Fibroblast of skin of right biceps (primary cell): ENCODE measurements at places on chromosomes 12 and 14.

- no peak for DNase-seq
These were observed 65.0 kb downstream of the TESC start for GRCh38 chr12:117034249-117034648.

- DNase-seq: no peak
These were observed 927.1 kb downstream of the VRK1 start for GRCh38 chr14:97724265-97724731.

- peak; percentile 30 for DNase-seq
These were observed 379.8 kb upstream of the PRICKLE1 start for GRCh38 chr12:42969355-42969754.

- DNase-seq: peak; percentile 22
These were observed 220.5 kb downstream of the BCAT1 start for GRCh38 chr12:24728366-24728765.

- DNase-seq: no peak
These were observed 78.6 kb downstream of the CCDC59 start for GRCh38 chr12:82279536-82280058.

DNA sequence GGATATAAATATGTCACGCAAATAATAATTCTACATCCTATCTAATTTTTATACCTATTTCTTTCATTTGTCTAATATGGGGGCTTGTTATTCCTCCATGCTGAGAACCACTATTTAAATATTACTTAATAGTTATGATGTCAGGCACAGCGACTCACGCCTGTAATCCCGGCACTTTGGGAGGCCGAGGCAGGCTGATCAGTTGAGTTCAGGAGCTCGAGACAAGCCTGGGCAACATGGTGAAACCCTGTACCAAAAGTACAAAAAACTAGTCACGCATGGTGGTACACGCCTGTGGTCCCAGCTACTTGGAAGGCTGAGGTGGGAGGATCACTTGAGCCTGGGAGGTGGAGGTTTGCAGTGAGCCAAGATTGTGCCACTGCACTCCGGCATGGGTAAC is 45.2 kb downstream of the GXYLT1 start:
- no peak for DNase-seq

DNA sequence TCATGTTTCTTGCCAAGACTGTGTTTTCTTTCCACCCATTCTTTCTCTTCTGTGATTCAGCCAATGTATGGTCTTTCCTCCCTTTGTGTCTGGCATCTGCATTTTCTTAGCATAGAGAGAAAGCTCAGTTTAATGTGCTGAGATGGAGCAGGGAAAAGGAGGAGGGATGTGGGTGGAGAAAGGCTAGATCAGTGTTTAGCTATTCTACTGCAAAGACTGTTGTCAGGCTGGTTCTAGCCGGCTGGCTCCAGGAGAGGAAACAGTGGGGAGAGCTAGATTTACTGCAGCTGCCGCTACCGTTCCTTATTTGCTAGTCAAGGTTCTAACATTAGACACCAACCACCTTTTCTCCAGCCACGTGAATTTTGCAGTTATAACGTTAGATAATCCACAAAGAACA is 5.2 kb upstream of the RIMKLB start:
- peak; percentile 70 for DNase-seq

DNA sequence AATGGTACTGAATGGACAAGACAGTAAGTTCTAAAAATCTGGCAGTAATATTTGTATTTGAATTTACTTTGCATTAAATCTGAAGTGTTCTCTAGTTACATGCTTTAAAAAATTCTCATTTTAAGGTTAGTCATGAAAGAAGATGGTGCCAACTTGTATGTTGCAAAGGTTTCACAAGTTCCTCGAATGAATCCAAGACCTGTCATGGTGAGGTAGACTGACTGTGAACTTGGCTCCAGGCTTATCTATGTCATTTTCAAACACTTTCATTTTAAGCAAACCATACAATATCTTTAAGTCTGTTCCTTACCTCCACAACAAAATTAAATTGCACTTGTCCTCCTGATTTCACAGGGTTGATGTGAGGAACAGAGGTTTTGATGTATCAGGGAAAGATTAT is 23.4 kb downstream of the CLEC2D start:
- no peak for DNase-seq

- DNase-seq: peak; percentile 30
These were observed 24.3 kb downstream of the CMA1 start for GRCh38 chr14:24483604-24484252.
